ENCODE measurements at places on chromosomes 7 and 10. TPM values are rescaled to one million over a fixed set of nuclear protein-coding genes. Genes with fewer than 3 reads are reported as not detected.
A peak's percentile ranks its signal among the peaks of the same experiment; 100 is the strongest.

PNLIPRP1 gene
- not detected for total RNA-seq

TAS2R39 gene
- total RNA-seq: not detected

UNCX gene
- not detected for total RNA-seq

TMEM139 gene
- 11.5 TPM for total RNA-seq

SLC18A3 gene
- not detected for total RNA-seq

PRKAR2B gene
- 10.5 TPM for total RNA-seq

RNLS gene
- 12.1 TPM for total RNA-seq

CTAGE6 gene
- total RNA-seq: not detected

- H3K4me3 ChIP-seq: no peak overlapping the region
- peaks cover 9% of the 10 kb centered on the region for H3K4me1 ChIP-seq
- no peaks in the 10 kb centered on the region for H3K27me3 ChIP-seq
- H3K36me3 ChIP-seq: no peaks in the 10 kb centered on the region
- H3K27ac ChIP-seq: no peak overlapping the region
- no peak for DNase-seq
Observed at GRCh38 chr10:124254490-124254889, 161.1 kb upstream of the CHST15 start.

GRCh38 chr10:122142641-122143237, 128.4 kb upstream of the BTBD16 start:
- H3K4me3 ChIP-seq: no peak overlapping the region
- peaks cover 28% of the 10 kb centered on the region for H3K4me1 ChIP-seq
- H3K27ac ChIP-seq: peak overlapping the region; percentile 95

DNA sequence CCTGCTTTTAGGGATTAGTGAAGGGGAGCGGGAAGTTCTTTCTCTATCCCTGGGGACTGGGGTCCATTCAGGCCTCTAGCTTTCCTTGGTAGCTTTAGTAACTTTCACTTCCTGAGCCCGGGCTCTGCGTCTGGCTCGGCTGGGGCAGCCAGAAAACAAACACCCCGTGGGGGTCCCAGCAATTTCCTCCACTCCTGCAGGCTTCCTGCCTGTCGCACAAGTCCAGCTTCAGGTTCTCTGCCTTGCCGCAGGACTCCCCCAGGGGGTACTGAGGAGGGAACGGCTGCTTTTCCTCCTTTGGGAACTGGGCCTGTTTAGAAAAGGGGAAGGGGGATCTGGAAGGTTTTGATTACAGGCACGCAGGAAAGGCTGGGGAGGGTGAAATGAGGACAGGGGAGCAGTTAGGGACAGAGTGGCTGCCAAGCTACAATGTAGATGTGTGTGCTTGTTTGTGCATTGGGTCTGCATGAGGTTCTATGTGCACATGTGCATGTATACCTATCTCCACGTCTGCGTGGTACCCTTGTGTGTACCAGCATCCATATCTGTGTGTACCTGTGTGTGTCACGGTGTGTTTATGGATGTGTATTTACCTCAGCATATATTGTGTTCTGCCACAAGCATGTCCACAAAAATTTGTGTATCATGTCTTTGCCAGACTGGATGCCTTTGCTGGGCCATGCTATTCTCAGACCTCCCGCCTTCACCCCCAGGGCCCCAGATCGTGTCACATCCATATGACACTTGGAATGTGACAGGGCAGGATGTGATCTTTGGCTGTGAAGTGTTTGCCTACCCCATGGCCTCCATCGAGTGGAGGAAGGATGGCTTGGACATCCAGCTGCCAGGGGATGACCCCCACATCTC, 2.0 kb downstream of the KAZALD1 start:
- H3K27ac ChIP-seq: peak overlapping the region; percentile 98
- H3K27me3 ChIP-seq: no peaks in the 10 kb centered on the region
- peaks cover 15% of the 10 kb centered on the region for H3K4me1 ChIP-seq
- peak overlapping the region; percentile 79 for H3K4me3 ChIP-seq
- H3K36me3 ChIP-seq: no peaks in the 10 kb centered on the region

GRCh38 chr10:3668966-3669330, 116.1 kb downstream of the KLF6 start:
- H3K36me3 ChIP-seq: no peaks in the 10 kb centered on the region
- H3K27me3 ChIP-seq: no peaks in the 10 kb centered on the region
- no peak for DNase-seq
- H3K4me3 ChIP-seq: no peak overlapping the region
- H3K4me1 ChIP-seq: no peaks in the 10 kb centered on the region

DNA sequence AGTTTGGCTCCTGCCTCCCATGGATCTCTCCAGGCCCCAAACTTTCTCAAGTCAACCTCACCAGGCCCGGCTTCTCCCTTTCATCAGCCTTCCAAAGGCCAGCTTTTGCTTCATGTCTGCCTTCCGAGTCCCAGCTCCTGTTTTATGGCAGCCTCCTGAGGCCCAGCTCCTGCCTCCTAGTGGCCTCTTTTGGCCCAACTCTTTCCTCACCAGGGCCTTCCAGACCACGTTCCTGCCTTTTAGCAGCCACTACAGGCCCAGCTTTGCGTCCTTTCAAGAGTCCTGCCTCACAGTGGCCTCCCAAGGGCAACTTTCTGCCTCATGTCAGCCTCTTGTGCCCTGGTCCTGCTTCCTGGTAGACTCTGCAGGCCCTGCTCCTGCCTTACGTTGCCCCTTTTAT, 15.3 kb upstream of the TMEM248 start:
- no peak for DNase-seq
- H3K27ac ChIP-seq: no peak overlapping the region
- peaks cover 5% of the 10 kb centered on the region for H3K36me3 ChIP-seq

DNA sequence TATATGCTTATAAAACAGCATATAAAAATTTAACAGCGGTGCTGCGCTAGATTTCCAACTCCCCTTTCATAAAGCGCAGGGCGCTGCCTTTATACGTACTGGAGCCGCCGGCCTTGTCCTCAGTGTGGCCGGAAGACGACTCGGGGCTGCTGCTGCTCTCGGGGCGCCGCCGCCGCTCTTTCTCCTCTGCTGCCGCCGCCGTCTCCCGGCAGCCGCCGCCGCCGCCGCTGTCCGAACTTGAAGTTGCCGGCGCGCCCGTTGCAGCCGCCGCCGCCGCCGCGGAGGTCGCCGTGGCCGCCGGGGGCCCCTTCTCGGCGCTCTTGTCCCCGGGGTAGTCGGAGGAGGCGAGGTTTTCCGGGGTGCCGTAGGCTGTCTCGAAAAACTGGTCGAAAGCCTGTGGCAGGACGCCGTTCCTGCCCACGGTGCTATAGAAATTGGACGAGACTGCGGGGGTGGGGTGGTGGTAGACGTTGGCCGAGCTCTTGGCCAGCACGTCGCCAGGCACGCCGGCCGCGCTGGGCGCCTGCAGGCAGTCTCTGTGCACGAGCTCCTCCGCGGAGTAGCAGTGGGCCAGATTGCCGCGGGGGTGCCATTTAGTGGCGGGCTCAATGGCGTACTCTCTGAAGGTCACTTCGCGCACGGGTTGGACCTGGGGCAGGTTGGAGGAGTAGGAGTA, 557 bp downstream of the HOXA11 start:
- H3K4me1 ChIP-seq: peaks cover 7% of the 10 kb centered on the region
- H3K4me3 ChIP-seq: peak overlapping the region; percentile 44
- peaks cover 50% of the 10 kb centered on the region for H3K27me3 ChIP-seq
- H3K36me3 ChIP-seq: no peaks in the 10 kb centered on the region
- DNase-seq: peak; percentile 61

- no peak overlapping the region for H3K27ac ChIP-seq
- no peak for DNase-seq
- H3K4me1 ChIP-seq: peaks cover 20% of the 10 kb centered on the region
- no peak overlapping the region for H3K4me3 ChIP-seq
Observed at GRCh38 chr10:78685466-78686103, 383.2 kb upstream of the ZMIZ1 start.

GRCh38 chr10:101018600-101019439, 12.1 kb downstream of the PDZD7 start:
- H3K27ac ChIP-seq: no peak overlapping the region
- H3K27me3 ChIP-seq: no peaks in the 10 kb centered on the region
- DNase-seq: peak; percentile 90

DNA sequence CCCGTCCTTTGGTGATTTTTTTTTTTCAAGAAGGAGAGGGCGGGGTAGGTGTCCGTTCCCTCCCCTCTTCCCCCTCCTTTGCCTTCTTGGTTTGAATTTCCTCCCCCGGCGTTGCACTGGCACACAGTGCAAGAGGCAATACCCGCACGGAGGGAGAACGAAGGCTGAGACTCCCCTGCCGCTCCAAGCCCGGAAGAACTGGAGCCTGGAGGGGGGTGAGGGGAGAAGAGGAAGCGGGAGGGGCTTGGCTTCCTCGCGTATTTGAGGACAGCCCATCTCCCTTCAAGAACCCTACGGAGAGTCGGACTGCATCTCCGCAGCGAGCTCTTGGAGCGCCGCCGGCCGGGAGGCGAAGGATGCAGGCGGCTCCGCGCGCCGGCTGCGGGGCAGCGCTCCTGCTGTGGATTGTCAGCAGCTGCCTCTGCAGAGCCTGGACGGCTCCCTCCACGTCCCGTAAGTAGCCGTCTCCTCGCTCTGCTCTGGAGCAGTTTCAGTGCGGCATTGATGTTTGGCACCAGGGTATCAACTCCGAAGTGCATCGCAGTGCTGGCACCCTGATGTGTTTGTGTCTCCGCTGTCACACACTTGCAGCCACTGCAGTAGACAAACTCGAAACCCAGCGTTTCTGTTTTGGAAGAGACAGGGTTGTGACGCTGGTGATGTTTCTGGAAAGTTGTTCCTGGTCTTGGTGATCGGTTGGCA, at the start of gene CNTNAP2:
CNTNAP2 (plus strand) TSS at position 281 of the 702 bp plus-strand sequence; CDS start at position 357, 76 bp downstream.
- peaks cover 9% of the 10 kb centered on the region for H3K4me1 ChIP-seq
- H3K27me3 ChIP-seq: no peaks in the 10 kb centered on the region
- H3K27ac ChIP-seq: no peak within 1 kb of the TSS
- no peak for DNase-seq
- no peaks in the 10 kb centered on the region for H3K36me3 ChIP-seq
